ENCODE measurements at places on chromosomes 1 and 21. TPM values are rescaled to one million over a fixed set of nuclear protein-coding genes. Genes with fewer than 3 reads are reported as not detected.

The AIRE gene
- total RNA-seq: not detected

The NKAIN1 gene
- not detected for total RNA-seq

The KRTAP19-4 gene
- total RNA-seq: not detected

The GPR52 gene
- total RNA-seq: 6.4 TPM

The TSPEAR gene
- total RNA-seq: 0.22 TPM

The EPHA10 gene
- total RNA-seq: not detected

The SDHB gene
- total RNA-seq: 132 TPM

The AQP10 gene
- total RNA-seq: 1.6 TPM

The PM20D1 gene
- 2.9 TPM for total RNA-seq

DNA sequence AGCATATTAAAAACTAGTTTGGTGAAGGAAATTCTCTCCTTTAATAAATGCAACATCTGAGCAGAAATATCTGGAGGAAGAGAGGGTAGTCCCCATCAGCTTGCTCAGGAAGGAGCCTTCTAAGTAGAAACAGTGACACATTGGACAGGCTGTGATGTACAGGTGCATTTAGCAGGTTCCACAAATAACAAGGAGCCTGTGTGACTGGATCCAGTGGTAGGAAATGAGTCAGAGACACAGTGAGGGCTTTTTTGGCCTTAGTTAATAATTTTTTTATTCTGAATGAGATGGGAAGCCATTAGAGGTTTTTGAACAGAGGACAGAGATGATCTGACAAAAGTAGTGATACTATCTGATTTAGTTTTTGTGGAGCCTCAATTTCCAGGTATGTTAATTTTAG lies 738.9 kb upstream of the PTBP2 start:
- DNase-seq: no peak

GRCh38 chr1:94036730-94037129 lies 84.2 kb downstream of the ABCA4 start:
- no peak for DNase-seq

DNA sequence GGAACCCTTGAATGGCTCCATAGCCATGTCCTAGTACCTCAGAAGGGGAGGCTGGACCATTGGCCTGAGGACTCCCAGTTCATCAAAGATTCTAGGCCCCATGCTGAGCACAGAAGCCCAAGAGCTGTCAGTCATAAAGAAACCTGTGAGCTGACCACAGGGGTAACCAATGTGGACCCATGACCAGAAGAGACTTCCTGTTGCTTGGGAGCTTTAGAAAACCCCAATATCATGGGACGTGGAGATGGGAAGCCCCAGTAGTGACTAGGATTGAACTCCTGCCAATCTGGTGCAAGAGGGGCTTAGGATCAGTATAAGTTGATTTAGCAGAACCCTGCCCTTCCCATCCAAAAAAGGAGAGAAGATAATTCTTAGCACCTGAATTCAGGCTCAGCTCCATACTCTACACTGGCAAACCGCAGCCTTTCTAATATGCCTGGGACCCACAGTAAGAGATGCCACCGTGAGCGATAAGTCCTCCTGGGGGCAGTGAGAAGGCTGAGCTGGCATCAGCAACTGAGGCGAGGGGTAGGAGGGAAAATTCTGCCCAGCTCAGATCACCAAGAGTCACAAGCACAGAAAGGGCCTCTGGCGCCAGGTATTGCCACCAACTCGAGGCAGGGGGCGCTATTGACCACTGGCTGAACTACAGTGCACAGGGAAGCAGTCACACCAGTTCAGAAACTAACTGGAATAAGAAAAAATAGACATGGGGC lies 108.9 kb downstream of the CAPN8 start:
- DNase-seq: no peak

GRCh38 chr1:99849744-99850458 lies at the start of gene AGL:
AGL (plus strand) TSS chr1:99850361; CDS start chr1:99851043, 682 bp downstream.
- DNase-seq: peak; percentile 98

DNA sequence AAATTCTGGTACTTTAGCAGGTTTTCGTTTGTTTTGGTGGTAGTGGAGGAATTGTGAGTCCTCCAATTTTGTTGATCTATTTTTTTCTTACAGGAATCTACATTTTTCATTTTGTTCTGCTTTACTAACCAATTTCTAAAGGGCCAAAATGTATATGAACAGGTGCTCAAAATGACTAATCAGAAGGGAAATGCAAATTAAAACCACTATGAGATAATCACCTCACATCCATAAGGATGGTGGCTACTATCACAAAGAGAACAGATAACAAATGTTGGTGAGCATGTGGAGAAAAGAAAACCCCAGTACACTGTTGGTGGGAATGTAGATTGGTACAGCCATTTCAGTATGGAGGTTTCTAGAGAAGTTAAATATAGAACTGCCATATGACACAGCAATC lies 134.2 kb downstream of the LMO4 start:
- DNase-seq: no peak

DNA sequence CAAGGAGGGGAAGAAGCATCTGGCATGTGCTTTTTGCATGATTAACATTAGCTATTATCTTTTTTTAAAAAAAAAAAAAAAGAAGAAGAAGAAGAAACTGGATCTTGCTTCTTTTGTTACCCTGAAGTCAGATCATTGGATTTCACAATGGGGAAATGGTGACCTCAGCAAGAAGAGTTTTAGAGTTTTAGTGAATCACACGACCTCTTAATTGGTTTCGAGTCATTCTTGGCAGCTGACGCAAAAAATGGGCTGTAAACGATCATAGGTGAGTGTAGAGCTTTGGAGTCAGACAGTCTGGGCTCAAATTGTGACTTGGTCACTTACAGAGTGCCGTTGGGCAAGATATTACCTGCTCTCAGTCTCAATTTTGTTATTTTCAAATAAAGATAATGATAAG lies 33.3 kb upstream of the PGBD5 start:
- no peak for DNase-seq

DNA sequence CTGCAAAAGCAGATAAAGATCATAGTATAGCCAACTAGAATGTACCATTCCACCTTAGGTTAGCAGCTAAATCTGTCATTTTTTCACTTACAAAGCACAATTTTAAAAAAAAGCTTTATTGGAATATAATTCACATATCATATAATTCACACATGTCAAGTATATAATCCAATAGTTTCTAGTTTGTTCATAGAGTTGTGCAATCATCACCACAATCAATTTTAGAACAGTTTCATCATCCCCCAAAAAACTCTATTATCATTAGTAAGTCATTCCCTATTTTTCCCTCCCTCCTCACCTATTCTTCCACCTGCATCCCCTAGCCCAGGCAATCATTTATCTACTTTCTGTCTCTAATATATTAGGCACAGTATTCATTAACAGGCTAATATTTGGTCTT lies 32.0 kb upstream of the INSL5 start:
- no peak for DNase-seq

GRCh38 chr1:173663159-173663558 lies 6.5 kb downstream of the ANKRD45 start:
- no peak for DNase-seq

- no peak for DNase-seq
Observed at GRCh38 chr1:41813226-41813625, 105.5 kb downstream of the HIVEP3 start.

- no peak for DNase-seq
Observed at GRCh38 chr1:71296551-71297134, 215.8 kb upstream of the ZRANB2 start.

- no peak for DNase-seq
Observed at GRCh38 chr1:180562640-180563025, 3.9 kb downstream of the OVAAL start.

DNA sequence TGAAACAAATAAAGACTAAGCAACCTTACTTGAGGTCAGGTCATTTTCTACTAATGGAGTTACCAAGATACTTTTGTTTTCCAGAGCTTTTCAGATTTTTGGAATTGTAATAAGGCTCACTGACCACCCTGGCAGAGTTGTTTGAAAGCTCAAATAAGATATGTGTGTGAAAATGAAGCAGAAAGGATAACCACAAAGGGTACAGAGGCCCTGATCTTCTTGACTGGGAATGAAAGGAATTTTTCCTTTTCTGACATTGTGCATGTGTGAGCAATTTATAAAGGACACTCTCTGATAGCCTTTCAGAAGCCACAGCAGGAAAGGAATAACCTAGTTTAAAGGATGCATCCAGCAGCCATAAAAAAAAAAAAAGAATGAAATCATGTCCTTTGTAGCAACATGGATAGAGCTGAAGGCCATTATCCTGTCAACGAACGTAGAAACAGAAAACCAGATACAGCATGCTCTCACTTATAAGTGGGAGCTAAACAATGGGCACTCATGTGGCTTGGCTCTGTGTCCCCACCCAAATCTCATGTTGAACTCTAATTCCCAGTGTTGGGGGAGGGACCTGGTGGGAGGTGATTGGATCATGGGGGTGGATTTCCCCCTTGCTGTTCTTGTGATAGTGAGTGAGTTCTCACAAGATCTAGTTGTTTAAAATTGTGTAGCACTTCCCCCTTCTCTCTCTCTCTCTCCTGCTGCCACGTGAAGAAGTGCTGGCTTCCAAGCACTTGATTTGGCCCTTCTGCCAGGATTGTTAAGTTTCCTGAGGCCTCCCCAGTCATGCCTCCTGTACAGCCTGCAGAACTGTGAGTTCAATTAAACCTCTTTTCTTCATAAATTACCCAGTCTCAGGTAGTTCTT lies 3.1 kb upstream of the SRP9 start:
- DNase-seq: no peak

DNA sequence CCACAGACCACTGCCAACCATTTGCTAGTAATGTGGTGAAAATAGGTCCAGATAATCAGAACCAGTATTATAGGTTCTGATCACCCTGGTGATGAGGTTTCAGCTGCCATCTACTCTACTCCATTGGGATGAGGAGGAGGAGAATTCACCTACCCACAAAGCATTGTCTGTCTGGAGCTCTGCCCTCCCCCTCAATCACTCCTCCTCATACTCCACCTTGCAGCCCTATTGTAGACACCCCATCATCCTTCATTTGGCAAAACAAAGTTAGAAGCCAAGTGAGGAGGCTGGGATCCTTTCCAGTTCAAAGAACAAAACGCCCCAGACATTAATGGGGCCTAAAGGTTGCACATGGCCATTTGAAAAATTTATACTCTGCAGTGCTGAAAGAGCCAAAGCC lies 157.4 kb upstream of the L1TD1 start:
- no peak for DNase-seq

DNA sequence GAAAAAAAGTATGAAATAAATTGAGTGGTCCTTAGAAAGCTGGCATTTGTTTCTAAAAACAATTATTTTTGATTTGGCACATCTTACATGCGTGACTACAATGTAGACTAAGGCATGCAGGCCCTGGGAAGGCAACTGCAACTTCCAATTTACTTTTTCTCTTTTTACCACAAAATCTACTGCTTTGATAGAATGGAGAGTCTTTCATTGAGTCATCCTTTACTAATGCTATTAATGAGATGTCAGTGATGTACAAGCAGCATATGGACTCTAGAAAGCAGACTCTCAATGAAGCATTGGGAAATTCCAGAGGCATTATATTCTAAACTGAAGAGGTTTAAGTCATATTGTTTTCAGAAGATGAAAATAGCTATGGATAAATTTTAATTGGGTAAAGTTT lies 29.6 kb upstream of the PRRX1 start:
- no peak for DNase-seq

DNA sequence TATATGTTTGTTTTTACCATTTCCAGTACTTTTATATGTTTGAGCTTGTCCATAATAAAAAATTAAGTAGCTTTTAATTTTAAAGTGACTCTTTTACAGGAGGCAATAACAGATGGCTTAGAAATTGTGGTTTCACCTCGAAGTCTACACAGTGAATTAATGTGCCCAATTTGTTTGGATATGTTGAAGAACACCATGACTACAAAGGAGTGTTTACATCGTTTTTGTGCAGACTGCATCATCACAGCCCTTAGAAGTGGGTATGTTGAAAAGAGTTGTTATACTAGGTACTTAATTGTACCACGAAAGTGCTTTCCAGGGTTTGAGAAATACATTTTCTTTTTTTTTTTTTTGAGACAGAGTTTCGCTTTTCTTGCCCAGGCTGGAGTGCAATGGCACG lies 46.1 kb downstream of the RNF2 start:
- no peak for DNase-seq

DNA sequence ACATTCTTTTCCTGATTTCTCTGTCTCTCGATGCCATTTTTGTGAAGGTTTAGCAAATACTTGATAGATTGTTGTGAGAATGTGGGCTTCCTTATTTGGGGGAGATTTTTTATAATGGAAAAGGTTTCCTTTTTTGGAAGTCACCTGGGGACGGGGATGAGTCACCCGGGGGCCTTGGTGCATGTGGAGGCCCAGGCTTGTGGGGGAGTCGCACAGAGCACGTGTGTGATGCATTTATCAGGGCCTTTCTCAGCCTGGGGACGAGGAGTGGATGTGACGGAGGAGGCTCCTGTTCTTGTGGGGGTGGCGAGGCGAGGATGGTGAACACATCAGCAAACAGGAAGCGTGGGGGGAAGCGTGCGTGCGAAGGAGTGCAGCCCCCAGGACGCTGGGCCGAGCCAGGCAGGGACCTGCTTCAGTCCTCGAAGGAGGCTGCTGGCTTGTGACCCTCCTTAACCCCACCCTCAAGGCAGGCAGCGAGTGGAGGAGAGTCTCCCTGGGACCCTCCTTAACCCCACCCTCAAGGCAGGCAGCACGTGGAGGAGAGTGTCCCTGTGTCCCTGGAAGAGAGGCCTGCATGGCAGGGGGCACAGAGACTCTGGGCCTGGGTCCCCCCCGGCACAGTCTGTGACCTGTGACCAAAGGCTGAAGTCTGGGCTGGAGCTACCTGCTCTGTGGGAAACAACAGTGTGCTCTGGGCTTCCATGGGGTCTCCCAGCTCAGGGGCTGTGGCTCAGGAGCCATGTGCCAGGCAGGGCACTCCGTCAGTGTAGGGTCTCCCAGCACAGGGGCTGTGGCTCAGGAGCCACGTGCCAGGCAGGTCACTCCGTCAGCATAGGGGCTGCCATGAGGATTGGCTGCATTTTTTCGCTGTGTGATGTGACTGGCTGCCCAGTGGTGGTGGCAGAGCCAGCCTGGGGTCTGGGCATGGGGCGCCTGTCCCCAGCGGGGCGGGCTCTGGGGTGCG lies 57.2 kb downstream of the AGPAT3 start:
- DNase-seq: peak; percentile 85
